Metanephros (tissue), 2 donors: ENCODE measurements at places on chromosomes 3 and 15. TPM values are rescaled to one million over a fixed set of nuclear protein-coding genes. Genes with fewer than 3 reads are reported as not detected.

HYAL2 gene
- total RNA-seq, result 128 TPM

CPA3 gene
- total RNA-seq, result 1.6 TPM

GOLGA6A gene
- total RNA-seq, result not detected

ATP13A5 gene
- total RNA-seq, result not detected

CD200R1 gene
- 3.0 TPM for total RNA-seq

ARHGEF3 gene
- 49.9 TPM for total RNA-seq

STX19 gene
- not detected for total RNA-seq

CYP8B1 gene
- 0.35 TPM for total RNA-seq

KNG1 gene
- 116 TPM for total RNA-seq

CCR3 gene
- 0.47 TPM for total RNA-seq

SLC24A5 gene
- total RNA-seq, result 0.18 TPM

MST1 gene
- 47.9 TPM for total RNA-seq
